Right cardiac atrium (tissue), 5 donors: ENCODE measurements at places on chromosomes 13 and 19. TPM values are rescaled to one million over a fixed set of nuclear protein-coding genes. Genes with fewer than 3 reads are reported as not detected.

HSD17B14 gene
- total RNA-seq: 6.1 TPM

WTIP gene
- 18.0 TPM for total RNA-seq

RAB3A gene
- total RNA-seq: 23.1 TPM

GRCh38 chr19:55585658-55586339 lies 5.2 kb upstream of the ZNF579 start:
- peak; percentile 94 for DNase-seq

DNA sequence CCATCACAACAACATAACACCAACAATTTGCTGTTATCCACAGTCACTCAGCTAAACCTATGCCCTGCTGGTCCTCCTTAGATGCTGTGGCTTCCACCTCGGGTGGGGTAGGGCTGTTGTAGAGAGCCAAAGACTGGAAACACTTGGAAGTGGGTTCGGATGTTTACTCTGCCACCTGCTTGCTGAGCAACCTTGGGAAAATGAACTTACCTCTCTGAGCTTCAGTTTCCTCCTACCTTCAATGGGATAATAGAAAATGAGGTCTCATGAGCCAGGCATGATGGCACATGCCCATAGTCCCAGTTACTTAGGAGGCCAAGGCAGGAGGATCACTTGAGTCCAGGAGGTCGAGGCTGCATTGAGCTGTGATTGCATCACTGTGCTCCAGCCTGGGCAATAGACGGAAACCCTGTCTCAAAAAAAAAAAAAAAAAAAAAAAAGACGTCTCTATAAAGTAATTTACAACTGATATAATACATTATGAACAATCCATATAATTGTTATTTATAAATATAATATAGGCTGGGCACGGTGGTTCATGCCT lies 3.3 kb upstream of the SYCN start:
- no peak for DNase-seq

GRCh38 chr13:94093652-94094315 lies 385.7 kb downstream of the DCT start:
- no peak for DNase-seq

GRCh38 chr13:43301346-43301969 lies 278.1 kb downstream of the DNAJC15 start:
- DNase-seq: no peak
